Activated CD4-positive, CD25-positive, alpha-beta regulatory T cell treated with anti-CD3 and anti-CD28 coated beads, Interleukin-2, amount 50 U/mL, for 16 hours (primary cell): ENCODE measurements at places on chromosomes 16 and 17.

DNA sequence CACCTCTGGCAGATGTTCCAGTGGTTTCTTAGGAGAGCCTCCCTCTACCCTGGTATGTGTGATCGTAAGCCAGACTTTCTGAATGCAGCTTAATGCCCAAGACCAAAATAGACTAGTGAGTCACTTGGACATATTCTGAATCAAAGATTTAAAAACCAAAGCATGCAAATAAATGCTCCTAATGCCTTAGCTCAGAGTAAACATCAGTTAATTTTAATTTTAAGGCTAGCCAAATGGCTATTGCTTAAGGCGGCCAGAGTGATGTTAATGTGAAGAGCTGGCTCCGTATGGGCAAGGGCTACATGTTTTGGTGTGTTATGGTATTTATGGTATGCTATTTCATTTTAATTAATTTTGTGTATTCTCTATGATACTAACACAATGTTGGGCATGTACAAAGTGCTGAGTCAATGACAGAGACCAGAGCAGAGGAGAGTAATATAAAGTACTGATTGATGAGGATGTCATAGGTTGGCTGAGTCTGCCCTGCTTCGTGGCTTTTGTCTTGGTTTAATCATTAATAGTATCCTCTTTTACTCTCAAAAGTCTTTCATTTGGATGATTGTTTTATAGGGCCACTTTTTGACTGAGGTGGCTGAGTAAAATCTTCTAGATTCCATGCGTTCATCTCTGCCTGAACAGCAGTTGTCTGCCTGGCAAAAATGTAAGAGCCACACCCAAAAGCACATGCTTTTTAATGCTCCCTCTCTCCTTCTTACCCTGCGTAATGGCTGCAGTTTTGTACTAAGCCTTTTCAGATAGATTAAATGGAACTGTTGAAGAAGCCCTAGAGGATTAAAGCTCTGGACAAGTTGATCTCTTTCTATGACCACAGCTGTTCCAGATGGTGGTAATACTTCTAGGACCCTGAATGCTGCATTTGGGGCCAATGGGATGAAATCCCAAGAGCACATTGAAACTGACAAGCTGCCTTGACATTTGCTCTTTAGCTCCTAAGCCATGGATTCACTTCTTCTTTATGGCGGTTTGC lies 59.6 kb downstream of the MAP2K6 start:
- DNase-seq, result no peak

DNA sequence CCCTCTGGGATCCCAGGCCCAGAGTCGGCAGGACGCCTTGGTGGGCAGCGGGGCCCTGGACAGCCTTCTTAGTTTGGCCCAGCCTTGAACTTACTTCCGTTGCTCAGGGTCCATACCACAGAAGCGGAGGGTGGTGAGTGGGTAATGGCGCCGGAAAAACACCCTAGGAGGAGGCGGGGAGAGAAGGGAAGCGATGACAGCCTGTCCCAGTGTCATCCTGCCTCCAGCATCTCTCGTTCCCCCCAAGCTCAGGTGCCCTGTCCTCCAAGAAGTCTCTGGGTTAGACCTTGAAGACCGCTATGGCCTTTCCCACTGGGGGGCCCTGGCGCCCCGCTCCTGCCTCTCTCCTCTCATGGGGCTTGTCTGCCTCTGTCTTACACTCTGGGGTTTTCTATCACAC lies 22.9 kb downstream of the TNS4 start:
- DNase-seq, result no peak

GRCh38 chr17:27586203-27586721 lies 44.7 kb upstream of the LGALS9 start:
- DNase-seq, result no peak

DNA sequence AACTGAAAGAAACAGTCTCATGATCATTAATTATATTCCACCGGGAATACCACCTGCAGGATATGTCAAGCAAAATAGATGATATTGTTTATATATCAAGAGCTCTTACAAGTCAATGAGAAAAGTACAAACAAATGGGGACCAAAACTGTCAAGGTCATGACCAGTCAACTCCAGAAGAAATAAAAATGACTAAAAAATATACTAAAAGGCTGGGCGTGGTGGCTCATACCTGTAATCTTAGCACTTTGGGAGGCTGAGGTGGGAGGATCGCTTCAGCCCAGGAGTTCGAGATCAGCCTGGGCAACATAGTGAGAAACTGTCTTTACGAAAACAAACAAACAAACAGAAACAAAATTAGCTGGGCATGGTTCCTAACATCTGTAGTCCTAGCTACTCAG lies 49.8 kb upstream of the SCNN1B start:
- no peak for DNase-seq

DNA sequence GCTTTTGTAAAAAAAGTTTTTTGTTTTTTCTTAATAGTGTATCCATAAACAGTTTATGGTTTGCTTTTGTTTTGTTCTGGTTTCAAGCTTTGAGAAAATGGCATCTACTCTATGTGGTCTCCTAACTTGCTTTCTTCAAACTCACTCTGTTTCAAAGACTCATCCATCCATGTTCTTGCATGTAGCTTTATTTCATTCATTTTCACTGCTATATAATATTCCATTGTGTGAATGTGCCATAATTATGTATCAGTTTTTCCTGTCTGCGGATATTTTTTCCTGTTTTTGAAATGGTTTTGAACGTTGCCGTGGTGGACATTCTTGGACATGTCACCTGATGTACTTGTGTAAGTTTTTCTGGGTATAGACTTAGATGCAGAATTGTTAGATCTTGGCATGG lies 39.1 kb downstream of the MGAT5B start:
- DNase-seq, result no peak

- no peak for DNase-seq
Measured at GRCh38 chr16:4314532-4315185, 1.2 kb upstream of the GLIS2 start.

DNA sequence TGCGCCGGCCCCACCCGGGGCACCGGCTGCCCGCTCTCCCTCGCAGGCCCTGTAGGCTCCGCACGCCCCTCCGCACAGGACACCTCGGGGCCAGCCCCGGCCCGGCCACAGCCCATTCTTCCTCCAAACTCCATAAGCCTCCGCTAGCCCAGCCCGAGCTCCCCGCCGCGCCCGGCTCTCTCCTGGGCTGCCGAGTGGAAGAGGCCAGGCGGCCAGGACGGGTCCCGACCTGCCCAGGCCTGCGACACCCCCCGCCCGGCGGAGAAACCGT lies 397 bp downstream of the NCOR1 start:
- DNase-seq, result no peak

- no peak for DNase-seq
Measured at GRCh38 chr17:48011405-48012150, 26.0 kb downstream of the COPZ2 start.

- DNase-seq, result no peak
Measured at GRCh38 chr17:30148376-30148775, 31.8 kb downstream of the NSRP1 start.

DNA sequence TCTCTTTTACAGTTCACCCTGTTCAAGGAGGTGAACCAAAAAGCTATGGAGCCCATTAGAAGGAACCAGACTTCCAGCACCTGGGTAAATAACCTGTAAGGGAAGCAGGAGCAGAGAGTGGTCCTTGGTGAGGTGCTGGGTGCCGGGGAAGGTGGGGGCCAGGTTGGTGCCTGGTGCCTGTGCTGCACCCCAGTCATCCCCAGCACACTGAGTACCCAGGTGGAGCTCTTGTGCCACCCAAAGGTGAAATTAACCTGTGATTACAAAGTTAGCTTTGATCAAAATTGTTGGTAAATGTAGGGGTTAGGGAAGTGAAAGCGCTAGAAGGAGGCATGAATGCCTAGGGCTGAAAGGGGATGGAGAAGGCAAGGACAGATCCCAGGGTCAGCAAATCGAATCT lies 58.6 kb downstream of the CDRT4 start:
- DNase-seq, result no peak

DNA sequence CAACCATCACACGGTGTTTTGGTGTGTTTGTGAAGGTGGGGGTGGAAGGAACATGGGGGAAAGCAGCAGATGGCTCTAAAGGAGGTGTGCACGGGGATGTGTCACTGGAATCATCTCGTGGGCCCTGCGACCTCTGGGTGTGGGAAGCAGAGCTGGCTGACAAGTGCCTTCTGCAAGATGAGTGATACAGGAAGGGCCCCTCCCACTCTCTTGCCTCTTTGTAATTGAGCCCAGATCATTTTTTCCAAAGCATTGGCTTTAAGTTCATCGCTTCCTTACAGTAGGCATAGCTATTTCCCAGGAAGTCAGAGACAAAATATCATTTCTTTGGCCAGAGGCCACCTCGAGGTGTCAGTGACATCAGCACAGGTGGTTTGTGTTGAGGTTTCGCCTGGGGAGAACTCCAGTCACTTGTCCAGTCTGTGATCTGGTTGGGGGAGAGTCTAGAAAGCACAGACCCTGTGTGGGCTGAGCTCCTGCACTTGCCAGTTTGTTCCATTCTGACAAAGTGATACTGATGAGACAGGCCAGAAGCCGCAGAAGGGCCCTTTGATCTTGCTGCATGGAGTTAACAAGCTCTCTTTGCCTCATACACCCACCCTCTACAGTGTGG lies 20.6 kb upstream of the SNTB2 start:
- no peak for DNase-seq

DNA sequence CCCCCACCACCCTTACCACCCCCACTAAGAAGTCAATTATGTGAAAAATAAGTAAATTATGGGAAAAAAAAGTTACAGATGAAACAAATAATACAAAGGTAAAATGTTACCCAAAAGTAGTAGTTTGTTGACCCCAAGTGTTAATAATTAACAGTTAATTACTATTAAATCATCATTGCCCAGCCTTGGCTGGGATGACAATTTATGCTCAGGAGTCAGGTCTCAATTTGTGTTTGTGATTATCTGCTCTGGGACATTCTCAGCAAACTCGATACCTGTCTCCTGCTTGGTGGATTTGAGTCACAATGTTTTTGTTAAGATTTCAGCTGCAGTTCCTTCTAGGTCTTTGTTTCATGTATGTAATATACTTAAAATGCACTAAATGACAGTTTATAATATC lies 172.3 kb upstream of the IRX3 start:
- no peak for DNase-seq

GRCh38 chr16:11310634-11310977 lies 29.5 kb upstream of the PRM1 start:
- no peak for DNase-seq

- DNase-seq, result no peak
Measured at GRCh38 chr16:57235128-57236021, 9.7 kb upstream of the ARL2BP start.

- no peak for DNase-seq
Measured at GRCh38 chr16:75254359-75254837, 3.0 kb upstream of the BCAR1 start.

- DNase-seq, result no peak
Measured at GRCh38 chr17:538181-538973, 176.3 kb downstream of the VPS53 start.

DNA sequence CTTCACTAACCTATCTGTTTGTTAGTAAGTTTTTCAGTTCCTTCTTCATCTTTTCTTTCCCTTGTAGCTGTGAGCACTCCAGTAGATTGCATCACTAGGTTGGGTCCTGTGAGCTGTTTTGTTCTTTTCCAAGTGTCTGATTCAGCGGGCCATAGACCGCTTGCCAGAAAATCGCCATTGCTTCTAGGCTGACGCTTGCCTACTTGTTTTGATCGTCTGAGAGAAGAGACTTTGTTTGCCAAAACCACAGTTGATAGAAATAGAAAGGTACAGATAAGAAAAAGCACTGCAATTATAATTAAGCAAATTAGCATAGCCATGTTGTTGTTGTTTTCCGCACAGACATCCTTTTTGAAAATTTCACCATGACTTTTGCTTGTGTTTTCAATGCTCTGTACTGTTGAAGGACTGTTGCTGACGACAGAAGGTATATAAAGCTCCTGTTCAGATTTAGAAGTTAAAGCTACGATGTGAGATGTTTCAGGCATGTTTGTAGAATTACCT lies 3.1 kb downstream of the EVI2A start:
- DNase-seq, result peak; percentile 24

GRCh38 chr16:19879241-19879792 lies 5.3 kb downstream of the GPRC5B start:
- DNase-seq, result no peak

DNA sequence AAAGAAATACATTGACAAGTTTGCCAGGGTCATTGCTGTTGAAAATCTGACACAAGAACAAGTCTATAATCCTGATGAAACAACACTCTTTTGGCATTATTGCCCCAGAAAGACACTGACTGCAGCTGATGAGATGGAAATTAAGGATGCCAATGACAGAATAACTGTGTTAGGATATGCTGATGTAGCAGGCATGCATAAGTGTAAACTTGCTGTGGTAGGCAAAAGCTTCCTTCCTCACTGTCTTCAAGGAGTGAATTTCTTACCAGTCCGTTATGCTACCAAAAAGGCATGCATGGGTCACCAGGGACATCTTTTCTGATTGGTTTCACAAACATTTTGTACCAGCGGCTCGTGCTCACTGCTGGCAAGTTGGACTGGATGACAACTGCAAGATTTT lies 10.5 kb downstream of the GDPD1 start:
- no peak for DNase-seq

DNA sequence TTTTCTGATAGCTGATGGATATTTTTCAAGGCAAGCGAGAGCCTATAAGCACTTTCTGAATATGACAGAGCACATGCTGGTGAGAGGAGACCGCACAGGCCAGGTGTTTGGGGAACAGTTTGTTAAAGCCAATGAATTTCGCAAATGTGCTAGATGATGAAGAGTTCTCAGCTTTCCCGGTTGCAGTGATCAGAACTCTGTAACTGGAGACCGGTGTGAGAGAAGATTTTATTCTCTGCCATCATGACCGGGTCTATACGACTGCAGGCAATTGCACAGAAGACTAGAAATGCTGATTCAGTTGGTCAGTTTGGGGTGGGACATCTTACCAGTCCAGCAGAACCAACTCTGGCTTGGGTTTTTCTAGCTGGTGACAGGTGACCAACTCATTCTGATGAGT lies 25.4 kb downstream of the SMTNL2 start:
- DNase-seq, result no peak

GRCh38 chr16:19148189-19148588 lies 19.9 kb upstream of the SYT17 start:
- DNase-seq, result no peak

DNA sequence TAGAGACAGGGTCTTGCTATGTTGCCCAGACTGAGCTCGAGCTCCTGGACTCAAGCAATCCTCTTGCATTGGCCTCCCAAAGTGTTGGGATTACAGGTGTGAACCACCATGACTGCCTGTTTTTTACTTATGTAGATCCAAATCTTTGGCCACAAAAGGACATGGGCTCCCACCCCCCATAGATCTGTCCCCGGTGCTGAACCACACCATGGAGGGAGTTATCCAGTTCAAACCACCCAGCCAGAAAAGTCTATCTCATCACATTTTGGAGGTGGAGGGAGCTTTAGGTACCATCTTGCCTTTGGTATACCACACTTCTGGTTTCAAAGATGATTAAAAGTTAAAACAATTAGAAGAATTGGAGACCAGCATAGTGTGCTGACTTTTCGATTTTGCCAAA lies 26.2 kb downstream of the SHISA9 start:
- DNase-seq, result no peak
